ENCODE measurements at places on chromosomes 4 and X. TPM values are rescaled to one million over a fixed set of nuclear protein-coding genes. Genes with fewer than 3 reads are reported as not detected.

- no peaks in the 10 kb centered on the region for H3K36me3 ChIP-seq
- no peak overlapping the region for H3K4me3 ChIP-seq
- no peaks in the 10 kb centered on the region for H3K4me1 ChIP-seq
- DNase-seq = no peak
Observed at GRCh38 chr4:25879991-25880651, 17.3 kb upstream of the SEL1L3 start.

PALLD gene
- polyA plus RNA-seq = 576 TPM

TMEM144 gene
- polyA plus RNA-seq = 5.2 TPM

GRCh38 chr4:166657261-166657660, 577.0 kb downstream of the SPOCK3 start:
- no peaks in the 10 kb centered on the region for H3K27me3 ChIP-seq
- no peaks in the 10 kb centered on the region for H3K36me3 ChIP-seq
- DNase-seq = no peak
- H3K4me3 ChIP-seq = no peak overlapping the region
- H3K4me1 ChIP-seq = no peaks in the 10 kb centered on the region

DNA sequence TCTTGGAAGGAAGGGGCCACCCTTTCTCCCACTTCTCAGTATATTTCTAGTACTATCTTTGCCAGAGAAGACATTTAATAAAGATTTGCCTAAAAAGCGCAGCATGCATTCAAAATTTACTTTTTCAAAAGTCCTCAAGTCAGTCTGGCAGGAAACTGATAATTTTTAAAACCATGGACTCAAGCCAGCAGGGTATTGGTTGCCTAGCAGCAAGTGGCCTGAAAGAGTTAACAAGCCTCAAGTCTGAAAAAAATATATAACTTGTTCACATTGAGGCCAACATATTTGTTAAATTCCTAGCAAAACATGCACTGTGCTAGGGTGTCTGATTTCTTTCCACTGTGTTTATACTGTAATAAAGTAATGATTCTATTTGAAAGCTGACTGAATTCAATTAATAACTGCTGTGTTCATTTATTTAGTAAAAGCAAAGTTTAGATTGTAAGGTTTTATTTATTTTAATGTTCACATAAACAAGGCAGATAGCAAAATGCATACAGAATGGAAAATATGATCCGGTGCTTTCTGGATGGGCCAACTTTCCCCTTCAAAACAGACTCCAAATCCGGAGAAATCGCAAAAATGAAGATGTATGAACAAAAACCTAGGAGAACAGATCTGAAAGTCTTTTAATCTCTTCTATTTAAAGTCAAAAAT, 218.5 kb upstream of the FGF13 start:
- no peaks in the 10 kb centered on the region for H3K36me3 ChIP-seq
- no peaks in the 10 kb centered on the region for H3K4me1 ChIP-seq
- H3K4me3 ChIP-seq = no peak overlapping the region
- no peaks in the 10 kb centered on the region for H3K27me3 ChIP-seq

- no peak overlapping the region for H3K4me3 ChIP-seq
- H3K36me3 ChIP-seq = no peaks in the 10 kb centered on the region
- DNase-seq = no peak
- H3K27ac ChIP-seq = no peak overlapping the region
Observed at GRCh38 chr4:127505203-127505602, 127.6 kb upstream of the INTU start.

DNA sequence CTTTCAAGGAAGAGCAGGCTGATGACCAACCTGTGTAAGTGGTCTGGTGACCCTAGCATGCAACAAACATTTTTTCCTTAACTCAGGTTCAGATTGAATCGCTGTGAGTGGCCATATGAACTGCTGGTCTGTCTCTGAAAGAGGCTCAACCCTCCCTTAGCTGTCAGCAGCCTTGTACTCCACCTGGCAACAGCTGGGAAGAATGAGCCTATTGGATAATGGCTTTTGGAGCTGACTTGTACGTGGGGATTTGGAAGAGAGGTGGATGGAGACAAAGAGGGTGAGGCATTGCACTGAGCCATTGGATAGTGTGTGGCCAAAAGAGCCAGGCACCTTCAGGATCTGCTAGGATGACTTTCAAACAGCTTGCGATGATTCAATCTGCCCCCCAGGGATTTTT, 35.7 kb upstream of the BMP15 start:
- no peaks in the 10 kb centered on the region for H3K4me1 ChIP-seq
- peaks cover 1% of the 10 kb centered on the region for H3K27me3 ChIP-seq
- no peaks in the 10 kb centered on the region for H3K36me3 ChIP-seq
- H3K4me3 ChIP-seq = no peak overlapping the region

GRCh38 chr4:166174717-166175490, 301.9 kb downstream of the TLL1 start:
- no peaks in the 10 kb centered on the region for H3K36me3 ChIP-seq
- no peaks in the 10 kb centered on the region for H3K4me1 ChIP-seq
- H3K27ac ChIP-seq = no peak overlapping the region

DNA sequence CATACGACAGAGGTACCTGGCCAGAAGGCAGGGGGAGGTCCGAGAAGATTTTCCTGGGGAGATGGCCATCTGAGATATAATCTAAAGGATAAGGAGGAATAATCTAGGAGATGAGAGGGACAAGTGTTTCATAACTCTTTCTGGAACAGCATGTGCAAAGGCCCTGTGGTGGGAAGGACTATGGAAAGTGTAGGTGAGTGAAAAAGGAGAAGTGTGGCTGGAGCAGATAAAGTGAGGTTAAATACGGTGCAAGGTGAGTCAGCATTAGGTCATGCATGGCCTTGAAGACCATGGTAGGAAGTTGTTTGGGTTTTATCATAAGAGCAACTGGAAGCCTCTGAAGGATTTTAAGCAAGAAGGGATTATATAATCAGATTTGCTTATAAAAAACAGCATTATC, 34.6 kb upstream of the MTM1 start:
- no peaks in the 10 kb centered on the region for H3K4me1 ChIP-seq
- H3K36me3 ChIP-seq = no peaks in the 10 kb centered on the region
- no peak for DNase-seq
- H3K27ac ChIP-seq = no peak overlapping the region

DNA sequence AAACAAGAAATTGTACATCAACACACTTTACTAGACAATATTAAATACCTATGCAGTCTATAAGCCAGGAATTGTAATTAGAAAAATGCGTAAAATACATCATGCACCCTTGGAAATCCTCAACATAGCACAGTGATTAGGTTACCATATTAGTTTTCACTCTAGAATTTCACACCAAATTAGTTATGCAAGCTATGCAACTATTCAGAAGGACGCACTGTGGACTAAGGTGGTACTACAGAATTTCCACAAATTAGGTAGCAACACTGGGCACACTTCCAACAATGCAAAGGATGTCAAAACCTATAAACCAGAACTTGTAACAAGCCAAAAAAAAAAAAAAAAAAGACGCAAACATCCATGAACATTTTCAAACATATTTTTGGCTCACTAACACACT, 71.1 kb upstream of the ZCCHC13 start:
- no peaks in the 10 kb centered on the region for H3K36me3 ChIP-seq
- H3K27ac ChIP-seq = no peak overlapping the region
- DNase-seq = no peak
- no peaks in the 10 kb centered on the region for H3K27me3 ChIP-seq
- no peak overlapping the region for H3K4me3 ChIP-seq
- H3K4me1 ChIP-seq = no peaks in the 10 kb centered on the region

DNA sequence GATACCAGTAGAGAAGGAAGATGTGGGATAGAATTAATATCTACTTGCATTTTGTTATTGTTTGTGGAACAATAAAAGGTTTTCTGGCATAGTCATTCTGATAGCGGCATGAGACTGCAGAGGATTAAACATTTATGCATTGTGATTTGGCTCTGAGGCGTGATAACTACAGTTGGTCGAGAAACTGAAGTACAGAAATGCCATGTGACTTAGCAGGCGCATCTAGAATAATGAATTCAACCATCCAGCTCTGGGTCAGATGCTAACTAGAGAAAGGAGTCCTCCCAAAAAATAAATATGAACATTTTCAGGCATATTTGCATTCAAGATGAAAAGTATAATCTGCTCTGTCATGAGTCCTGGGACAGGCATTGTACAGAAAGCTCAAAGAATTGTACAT, 62.8 kb downstream of the CCSER1 start:
- H3K27me3 ChIP-seq = no peaks in the 10 kb centered on the region
- no peak overlapping the region for H3K27ac ChIP-seq
- no peaks in the 10 kb centered on the region for H3K36me3 ChIP-seq

GRCh38 chr4:77308843-77309242, 151.8 kb downstream of the CCNG2 start:
- no peaks in the 10 kb centered on the region for H3K27me3 ChIP-seq
- DNase-seq = no peak
- no peak overlapping the region for H3K27ac ChIP-seq
- H3K4me3 ChIP-seq = no peak overlapping the region

Measured in aorta (tissue), 5 donors.